Spleen (tissue), 13 donors: ENCODE measurements at places on chromosomes 1 and 21.
A peak's percentile ranks its signal among the peaks of the same experiment; 100 is the strongest.

DNA sequence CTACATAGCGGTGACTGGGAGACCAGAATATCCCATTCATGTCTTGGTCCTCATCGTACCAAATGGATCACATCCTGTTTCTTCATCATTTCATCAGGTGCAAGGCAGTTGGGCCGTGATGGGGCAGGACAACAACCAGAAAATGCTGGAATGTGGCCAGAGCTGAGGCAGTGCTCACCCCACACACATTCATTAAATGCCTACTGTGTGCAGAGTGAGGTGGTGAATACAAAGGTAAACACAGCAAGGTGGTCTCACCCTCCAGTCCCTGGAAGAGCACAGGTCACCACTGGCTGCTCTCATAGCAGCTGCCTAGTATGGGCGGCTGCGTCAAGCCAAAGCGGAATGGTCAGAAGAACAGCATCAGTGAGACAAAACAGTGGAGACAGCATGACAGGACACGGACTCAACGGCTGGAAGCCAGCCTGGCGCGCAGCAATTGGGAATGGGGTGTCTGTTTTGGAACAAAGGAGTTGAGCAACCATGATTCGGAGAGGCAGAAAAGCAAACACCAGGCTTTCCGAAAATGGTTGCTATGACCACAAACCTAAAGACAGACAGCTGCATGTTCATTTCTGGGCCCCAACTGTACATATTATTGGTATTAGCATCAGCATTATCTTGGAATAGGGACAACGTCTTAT is 5.6 kb upstream of the ADAMTSL4 start:
- H3K4me3 ChIP-seq: no peak overlapping the region
- peaks cover 9% of the 10 kb centered on the region for H3K4me1 ChIP-seq
- H3K36me3 ChIP-seq: no peaks in the 10 kb centered on the region
- peak; percentile 34 for DNase-seq
- no peak overlapping the region for H3K27ac ChIP-seq

GRCh38 chr1:12204140-12204539 is 25.7 kb upstream of the VPS13D start:
- peak overlapping the region; percentile 70 for H3K27ac ChIP-seq
- H3K27me3 ChIP-seq: no peaks in the 10 kb centered on the region
- no peak overlapping the region for H3K4me3 ChIP-seq
- peaks cover 97% of the 10 kb centered on the region for H3K4me1 ChIP-seq

- no peaks in the 10 kb centered on the region for H3K4me1 ChIP-seq
- no peaks in the 10 kb centered on the region for H3K27me3 ChIP-seq
- H3K4me3 ChIP-seq: no peak overlapping the region
These were observed 35.1 kb downstream of the CATSPERE start for GRCh38 chr1:244496186-244496585.

- no peaks in the 10 kb centered on the region for H3K36me3 ChIP-seq
- H3K4me1 ChIP-seq: no peaks in the 10 kb centered on the region
- H3K4me3 ChIP-seq: no peak overlapping the region
- no peaks in the 10 kb centered on the region for H3K27me3 ChIP-seq
- no peak for DNase-seq
These were observed 9.0 kb upstream of the KIRREL1 start for GRCh38 chr1:157984469-157984868.

DNA sequence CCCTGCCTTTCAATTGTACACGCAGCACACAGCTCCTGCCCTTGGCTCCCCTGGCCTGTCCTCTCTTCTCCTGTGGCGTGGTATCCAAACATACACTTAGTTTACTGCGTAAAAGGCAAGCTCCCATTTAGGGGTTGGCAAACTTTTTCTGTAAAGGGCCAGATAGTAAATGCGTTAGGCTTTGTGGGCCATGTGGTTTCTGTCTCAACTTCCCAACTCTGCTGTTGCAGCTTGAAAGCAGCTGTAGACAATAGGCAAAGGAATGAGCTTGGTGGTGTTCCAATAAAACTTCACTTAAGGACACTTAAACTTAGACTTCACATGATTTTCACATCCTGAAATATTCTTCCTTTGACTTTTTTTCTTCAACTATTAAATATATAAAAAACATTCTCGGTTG is 63.3 kb downstream of the RHOU start:
- no peak overlapping the region for H3K4me3 ChIP-seq
- DNase-seq: no peak
- H3K27me3 ChIP-seq: no peaks in the 10 kb centered on the region

DNA sequence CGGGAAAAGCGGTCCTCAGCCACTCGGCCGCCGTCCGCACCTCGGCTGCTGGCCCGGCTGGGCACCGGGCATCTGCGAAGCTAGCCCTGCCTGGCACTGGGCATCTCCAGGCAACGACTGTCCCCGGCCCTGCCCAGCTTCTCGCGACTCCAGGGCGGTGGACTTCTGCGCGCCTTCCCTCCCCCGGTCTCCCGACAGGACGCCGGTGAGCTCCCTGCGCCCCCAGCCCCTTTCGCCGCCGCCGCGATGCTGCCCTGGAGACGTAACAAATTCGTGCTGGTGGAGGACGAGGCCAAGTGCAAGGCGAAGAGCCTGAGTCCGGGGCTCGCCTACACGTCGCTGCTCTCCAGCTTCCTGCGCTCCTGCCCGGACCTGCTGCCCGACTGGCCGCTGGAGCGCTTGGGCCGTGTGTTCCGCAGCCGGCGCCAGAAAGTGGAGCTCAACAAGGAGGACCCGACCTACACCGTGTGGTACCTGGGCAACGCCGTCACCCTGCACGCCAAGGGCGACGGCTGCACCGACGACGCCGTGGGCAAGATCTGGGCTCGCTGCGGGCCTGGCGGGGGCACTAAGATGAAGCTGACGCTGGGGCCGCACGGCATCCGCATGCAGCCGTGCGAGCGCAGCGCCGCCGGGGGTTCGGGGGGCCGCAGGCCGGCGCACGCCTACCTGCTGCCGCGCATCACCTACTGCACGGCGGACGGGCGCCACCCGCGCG is 514 bp downstream of the FAM43B start:
- no peak for DNase-seq
- peaks cover 8% of the 10 kb centered on the region for H3K4me1 ChIP-seq
